Adrenal gland (tissue), 19 donors: ENCODE measurements at places on chromosomes 13 and 19. TPM values are rescaled to one million over a fixed set of nuclear protein-coding genes. Genes with fewer than 3 reads are reported as not detected.

Gene EID2B
- 6.7 TPM for total RNA-seq

DNA sequence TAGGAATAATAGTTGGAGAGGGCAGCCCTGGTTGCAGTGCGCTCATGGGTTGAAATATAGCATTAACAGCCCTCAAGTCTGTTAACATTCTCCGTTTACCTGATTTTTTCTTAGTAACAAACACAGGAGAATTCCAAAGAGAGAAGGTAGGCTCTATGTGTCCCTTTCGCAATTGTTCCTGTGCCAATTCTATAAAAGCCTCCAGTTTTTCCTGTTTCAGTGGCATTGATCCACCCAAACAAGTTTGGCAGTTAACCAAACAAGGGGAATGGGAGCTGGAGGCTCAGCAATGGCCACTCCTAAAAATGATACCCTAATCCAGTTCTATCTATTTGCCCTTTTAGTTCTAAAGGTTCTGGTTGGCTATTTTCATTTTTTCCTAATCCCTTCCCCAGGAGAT lies 151.6 kb downstream of the ZNF486 start:
- no peaks in the 10 kb centered on the region for H3K27me3 ChIP-seq
- no peaks in the 10 kb centered on the region for H3K36me3 ChIP-seq
- no peak for DNase-seq
- H3K27ac ChIP-seq = no peak overlapping the region

Gene PEX11G
- total RNA-seq = 4.9 TPM

Gene BEST2
- total RNA-seq = not detected

GRCh38 chr13:30900436-30900835 lies 5.6 kb upstream of the MEDAG start:
- DNase-seq = no peak
- no peaks in the 10 kb centered on the region for H3K4me1 ChIP-seq
- peaks cover 2% of the 10 kb centered on the region for H3K27me3 ChIP-seq
- H3K36me3 ChIP-seq = no peaks in the 10 kb centered on the region
- H3K27ac ChIP-seq = no peak overlapping the region

DNA sequence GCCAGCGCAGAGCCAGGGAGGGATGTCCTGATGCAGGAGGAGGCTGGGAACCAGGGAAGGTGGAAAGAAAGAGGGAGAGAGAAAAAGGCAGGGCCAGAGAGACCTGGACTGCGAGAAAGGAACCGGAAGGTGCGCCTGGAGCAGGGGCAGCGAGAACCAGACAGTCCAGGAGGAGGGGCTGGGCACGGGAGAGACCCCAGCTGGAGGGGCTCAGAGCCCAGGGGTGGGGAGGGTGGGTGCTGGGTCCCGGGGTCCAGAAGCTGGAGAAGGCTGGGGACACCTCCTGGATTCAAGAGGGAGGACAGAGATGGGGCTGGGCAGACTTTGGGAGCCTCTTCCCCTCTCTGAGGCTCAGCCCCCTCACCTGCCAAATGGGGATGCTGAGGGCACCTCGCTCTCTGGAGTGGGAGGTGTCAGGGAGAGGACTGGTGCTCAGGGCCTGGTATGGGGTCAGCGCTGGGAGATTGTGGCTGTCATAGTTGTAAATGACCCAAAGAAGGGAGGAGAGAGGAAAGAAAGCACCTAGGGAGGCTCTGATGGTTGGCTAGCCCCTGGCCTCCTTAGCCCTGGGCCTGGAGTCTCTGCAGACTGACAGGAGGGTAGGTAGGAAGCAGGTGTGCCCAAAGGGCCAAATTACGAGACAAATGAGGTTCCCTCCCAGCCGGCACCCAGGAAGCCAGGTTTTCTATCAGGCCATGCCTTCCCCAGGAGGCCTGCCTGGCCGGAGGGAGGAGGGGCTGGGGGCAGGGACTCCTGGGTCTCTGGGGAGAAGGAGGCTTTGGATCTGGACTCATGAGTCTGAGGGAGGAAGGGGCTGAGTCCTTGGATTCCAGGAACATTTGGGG lies 1.3 kb upstream of the SPACA6 start:
- no peak overlapping the region for H3K27ac ChIP-seq
- DNase-seq = no peak
- H3K4me1 ChIP-seq = peaks cover 25% of the 10 kb centered on the region
- H3K36me3 ChIP-seq = peaks cover 32% of the 10 kb centered on the region
- H3K27me3 ChIP-seq = no peaks in the 10 kb centered on the region

GRCh38 chr13:71964491-71965100 lies 97.6 kb upstream of the DACH1 start:
- DNase-seq = no peak
- H3K27me3 ChIP-seq = no peaks in the 10 kb centered on the region
- no peaks in the 10 kb centered on the region for H3K4me1 ChIP-seq
- H3K4me3 ChIP-seq = no peak overlapping the region
- no peaks in the 10 kb centered on the region for H3K36me3 ChIP-seq

DNA sequence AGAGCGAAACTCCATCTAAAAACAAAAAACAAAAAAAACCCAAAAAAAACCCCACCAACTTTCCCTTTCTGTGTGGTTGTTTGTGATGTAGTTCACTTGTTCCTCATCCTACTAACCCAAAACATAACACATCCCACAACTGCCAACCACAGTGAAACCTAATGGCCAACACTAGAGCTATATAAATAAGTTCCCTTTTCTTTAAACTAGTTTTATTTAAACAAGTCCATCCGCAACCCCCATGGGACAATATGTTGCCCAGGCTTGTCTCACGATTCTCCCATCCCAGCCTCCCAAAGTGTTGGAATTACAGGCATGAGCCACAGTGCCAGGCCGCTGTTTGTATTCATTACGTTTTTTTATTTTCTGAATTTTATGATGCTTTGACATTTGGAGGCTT lies 71.2 kb upstream of the ADGRE5 start:
- no peaks in the 10 kb centered on the region for H3K4me1 ChIP-seq
- no peaks in the 10 kb centered on the region for H3K27me3 ChIP-seq
- no peak for DNase-seq
- no peak overlapping the region for H3K4me3 ChIP-seq

Gene NKPD1
- 0.19 TPM for total RNA-seq

DNA sequence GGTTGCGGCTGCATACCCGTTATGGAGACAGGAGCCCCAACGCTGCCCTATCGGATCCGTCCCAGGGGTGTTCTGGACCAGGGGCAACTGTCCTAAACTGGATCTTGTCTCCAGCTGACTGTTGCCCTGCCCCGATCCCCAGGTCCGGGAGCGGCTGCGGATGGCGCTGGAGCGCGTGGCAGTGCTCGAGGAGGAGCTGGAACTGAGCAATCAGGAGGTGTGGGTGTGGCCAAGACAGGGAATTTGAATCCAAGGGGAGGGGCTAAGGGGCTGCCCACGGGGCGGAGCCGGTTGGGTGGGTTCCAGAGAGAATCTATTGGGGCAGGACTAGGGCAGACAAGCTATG lies 9.9 kb downstream of the PPFIA3 start:
- no peak overlapping the region for H3K27ac ChIP-seq
- H3K4me1 ChIP-seq = no peaks in the 10 kb centered on the region
- no peak overlapping the region for H3K4me3 ChIP-seq
- no peaks in the 10 kb centered on the region for H3K27me3 ChIP-seq
- H3K36me3 ChIP-seq = no peaks in the 10 kb centered on the region
- DNase-seq = no peak

Gene PLEKHA4
- 19.1 TPM for total RNA-seq

- no peak overlapping the region for H3K27ac ChIP-seq
- no peaks in the 10 kb centered on the region for H3K27me3 ChIP-seq
- peaks cover 45% of the 10 kb centered on the region for H3K36me3 ChIP-seq
- DNase-seq = no peak
Observed at GRCh38 chr19:17398902-17399527, 5.0 kb upstream of the CCDC194 start.

DNA sequence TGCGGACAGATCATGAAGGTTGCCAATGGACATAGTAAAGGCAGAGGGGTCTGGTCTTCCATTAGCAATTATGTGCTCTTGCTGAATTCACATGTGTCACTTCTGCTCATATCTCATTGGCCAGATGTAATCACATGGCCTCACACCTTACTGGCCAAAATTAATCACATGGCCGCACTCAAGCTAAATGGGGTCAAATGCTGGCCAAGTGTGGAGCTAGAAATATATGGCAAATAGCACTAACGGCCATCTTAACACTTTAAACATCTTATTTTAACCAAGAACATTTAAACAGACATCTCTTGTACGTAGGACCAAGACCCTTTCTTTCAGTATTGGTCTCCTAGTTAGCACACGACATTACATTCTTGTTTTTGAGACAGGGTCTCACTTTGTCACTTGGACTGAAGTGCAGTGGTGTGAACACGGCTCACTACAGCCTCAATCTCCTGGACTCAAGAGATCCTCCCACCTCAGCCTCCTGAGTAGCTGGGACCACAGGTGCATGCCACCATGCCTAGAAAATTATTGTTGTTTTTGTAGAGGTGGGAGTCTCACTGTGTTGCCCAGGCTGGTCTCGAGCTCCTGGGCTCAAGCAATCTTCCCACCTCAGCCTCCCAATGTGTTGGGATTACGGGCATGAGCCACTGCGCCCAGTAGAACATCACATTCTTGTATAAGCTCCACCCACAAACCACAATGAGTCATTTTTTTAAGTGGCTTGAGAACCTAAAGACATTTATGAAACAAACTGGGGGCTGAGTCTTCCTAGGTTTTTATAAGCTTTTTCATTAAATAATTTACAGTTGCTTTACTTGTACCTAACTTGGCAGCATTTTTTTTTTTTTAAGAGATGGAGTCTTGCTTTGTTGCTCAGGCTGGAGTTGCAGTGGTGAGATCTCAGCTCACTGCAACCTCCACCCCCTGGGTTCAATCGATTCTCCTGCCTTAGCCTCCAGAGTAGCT lies 2.9 kb upstream of the PTOV1 start:
- H3K27me3 ChIP-seq = no peaks in the 10 kb centered on the region
- DNase-seq = no peak
- no peak overlapping the region for H3K27ac ChIP-seq
- H3K4me3 ChIP-seq = no peak overlapping the region
- H3K4me1 ChIP-seq = peaks cover 10% of the 10 kb centered on the region
- no peaks in the 10 kb centered on the region for H3K36me3 ChIP-seq

- peak within 1 kb of the TSS; percentile 96 for H3K27ac ChIP-seq
- H3K36me3 ChIP-seq = no peaks in the 10 kb centered on the region
- DNase-seq = peak; percentile 93
- H3K4me3 ChIP-seq = peak within 1 kb of the TSS; percentile 56
- H3K4me1 ChIP-seq = peaks cover 4% of the 10 kb centered on the region
Observed at GRCh38 chr13:20566898-20567874, at the start of gene IFT88. Gene IFT88 (plus strand): TSS chr13:20567157. CDS start chr13:20574386, 7,229 bp downstream.

Gene TNNI3
- total RNA-seq = 9.7 TPM

DNA sequence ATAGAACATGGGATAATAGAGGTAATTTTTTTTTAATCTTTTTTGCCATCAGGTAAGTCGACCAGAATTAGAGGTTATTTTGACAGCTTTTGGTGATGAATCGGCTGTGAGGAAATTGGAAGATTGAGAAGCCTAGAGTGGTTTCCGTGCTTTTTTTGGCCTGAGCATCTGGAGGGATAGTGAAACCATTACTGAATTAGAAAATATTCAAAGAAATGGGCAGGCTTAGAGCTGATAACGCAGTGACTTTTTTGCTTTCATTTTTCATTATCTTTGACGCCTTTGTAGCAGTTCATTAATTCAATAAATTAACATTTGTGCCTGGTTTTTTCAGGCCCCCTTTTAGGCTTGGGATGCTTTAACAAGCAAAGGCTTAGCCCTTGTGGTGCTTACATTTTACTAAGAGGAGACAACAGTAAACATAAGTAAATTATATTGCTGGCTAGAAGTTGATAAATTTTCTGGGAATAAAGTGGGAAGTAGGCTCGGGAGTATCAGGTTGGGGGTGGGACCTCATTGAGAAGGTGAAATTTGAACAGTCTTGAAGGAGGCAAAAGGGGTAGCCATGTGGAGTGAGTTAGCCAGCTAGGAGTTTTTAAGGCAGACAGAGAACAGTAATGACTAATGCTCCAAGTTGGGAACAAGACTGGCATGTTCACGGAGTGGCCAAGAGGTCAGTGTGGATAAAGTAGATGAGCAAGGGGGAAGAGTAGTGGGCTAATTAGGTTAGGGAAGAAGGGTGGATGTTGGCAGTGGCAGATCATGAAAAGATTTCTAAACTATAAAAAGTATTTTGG lies 36.5 kb downstream of the GTF2F2 start:
- no peaks in the 10 kb centered on the region for H3K36me3 ChIP-seq
- H3K27me3 ChIP-seq = no peaks in the 10 kb centered on the region
- H3K4me1 ChIP-seq = no peaks in the 10 kb centered on the region
- H3K27ac ChIP-seq = no peak overlapping the region

- H3K36me3 ChIP-seq = no peaks in the 10 kb centered on the region
- DNase-seq = no peak
- peaks cover 5% of the 10 kb centered on the region for H3K4me1 ChIP-seq
- H3K27me3 ChIP-seq = no peaks in the 10 kb centered on the region
Observed at GRCh38 chr13:28220166-28220565, 81.8 kb downstream of the PAN3 start.

Gene LYPD5
- total RNA-seq = 1.3 TPM

GRCh38 chr13:73998631-73999030 lies 135.6 kb downstream of the KLF12 start:
- no peaks in the 10 kb centered on the region for H3K27me3 ChIP-seq
- no peak overlapping the region for H3K4me3 ChIP-seq
- no peak for DNase-seq

Gene PPAN
- total RNA-seq = 18.2 TPM

DNA sequence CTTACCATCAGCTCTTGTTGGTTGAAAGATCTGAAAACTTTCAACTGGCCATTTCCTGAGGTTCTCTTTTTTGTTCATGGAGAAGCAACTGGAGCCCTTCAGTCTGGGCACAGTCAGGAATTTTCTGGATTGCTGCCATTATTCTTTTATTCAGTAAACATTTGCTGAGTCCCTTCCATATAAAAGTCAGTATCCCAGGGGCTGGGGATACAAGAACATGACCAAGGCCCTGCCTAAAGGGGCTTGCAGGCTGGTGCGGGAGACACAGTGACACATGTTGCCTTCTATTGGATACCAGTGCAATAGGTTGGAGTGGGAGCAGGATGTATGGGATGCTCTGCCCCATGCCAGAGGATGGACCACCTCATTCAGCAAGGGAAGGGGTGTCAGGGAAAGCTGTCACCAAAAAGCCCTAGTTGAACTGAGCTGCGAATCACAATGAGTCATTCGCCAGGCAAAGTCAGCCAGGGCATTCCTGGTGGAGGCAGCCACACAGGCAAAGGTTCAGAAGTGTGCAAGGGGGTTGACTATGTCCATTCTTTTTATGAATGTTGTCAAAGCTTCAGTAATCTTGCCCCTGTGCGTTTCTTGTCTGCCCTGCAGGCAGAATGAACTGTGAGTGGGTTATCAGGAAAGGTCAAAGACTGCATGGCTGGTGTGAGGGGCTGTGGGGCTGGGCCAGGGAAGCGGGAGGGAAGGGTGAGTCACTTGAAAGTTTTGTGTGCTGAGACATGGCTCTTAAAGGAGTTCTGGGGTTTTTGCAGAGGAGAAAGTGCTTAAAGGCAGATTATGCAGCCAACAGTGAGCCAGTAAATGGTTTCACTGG lies 395.9 kb downstream of the KCNRG start:
- H3K4me1 ChIP-seq = peaks cover 6% of the 10 kb centered on the region
- peak; percentile 60 for DNase-seq
- H3K27me3 ChIP-seq = no peaks in the 10 kb centered on the region
- H3K27ac ChIP-seq = no peak overlapping the region
- H3K36me3 ChIP-seq = no peaks in the 10 kb centered on the region

GRCh38 chr13:108214441-108215271 lies 680 bp downstream of the LIG4 start:
- H3K36me3 ChIP-seq = no peaks in the 10 kb centered on the region
- no peak for DNase-seq
- peak overlapping the region; percentile 17 for H3K27ac ChIP-seq
- H3K4me3 ChIP-seq = peak overlapping the region; percentile 63
- no peaks in the 10 kb centered on the region for H3K27me3 ChIP-seq
